ENCODE measurements at places on chromosomes 6 and 20.

DNA sequence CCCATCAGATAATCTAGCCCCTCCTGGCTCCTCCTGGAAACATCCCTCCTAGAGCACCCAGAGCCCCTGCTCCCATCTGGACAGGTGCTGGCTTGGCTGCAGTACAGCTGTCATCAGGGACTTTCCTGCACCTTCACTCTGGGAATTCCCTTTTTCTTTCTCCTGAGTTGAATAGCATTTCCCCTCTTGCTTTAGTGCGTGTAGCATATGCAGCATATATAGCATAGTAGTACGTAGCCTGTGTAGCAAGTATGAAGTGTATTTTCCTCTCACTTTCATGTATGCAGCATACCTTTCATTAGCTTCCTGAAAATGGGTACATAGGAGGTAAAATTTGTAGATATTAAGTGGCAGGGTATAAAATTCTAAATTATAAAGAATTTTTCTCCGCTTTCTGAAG is 352.9 kb downstream of the ESR1 start:
- DNase-seq = no peak

DNA sequence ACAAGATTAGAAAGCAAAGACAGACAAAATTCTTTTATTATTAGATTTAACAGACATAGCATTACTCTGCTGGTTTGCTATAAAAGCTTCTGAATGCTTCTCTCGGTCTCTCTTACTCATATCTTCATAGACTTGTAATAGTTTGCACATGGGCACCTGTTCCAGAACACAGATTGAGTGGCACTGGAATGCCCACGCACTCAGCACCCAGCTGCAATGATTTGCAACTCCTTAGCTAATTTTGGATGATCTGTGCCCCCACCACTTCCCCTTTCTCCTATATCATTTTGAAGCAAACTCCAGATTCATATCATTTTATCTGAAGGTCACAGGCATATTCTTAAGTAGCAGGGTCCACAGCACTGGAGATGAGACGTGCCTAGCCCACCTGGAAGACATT is 148.8 kb downstream of the CFAP61 start:
- no peak for DNase-seq

GRCh38 chr6:142822383-142822782 is 122.6 kb downstream of the HIVEP2 start:
- DNase-seq = no peak

- no peak for DNase-seq
These were observed 203.4 kb upstream of the KCNQ5 start for GRCh38 chr6:72418495-72418894.

DNA sequence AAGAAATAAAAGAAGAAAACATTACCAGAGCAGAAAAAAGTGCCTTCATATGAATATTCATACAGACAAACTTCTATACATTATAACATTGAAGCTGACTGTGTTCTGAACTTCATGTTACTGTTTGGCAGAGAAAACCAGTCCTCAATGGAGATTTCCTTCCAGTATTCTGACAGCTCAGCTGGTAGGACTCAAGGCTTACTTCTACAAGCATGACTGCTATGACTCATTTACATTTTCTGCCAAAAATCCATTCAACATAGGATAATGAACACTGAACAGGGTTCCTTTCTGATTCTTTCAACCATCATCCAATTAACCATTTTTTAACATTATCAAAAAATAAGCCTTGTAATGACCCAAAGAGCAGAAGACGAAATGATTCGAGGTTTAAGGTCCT is 25.4 kb downstream of the COL9A1 start:
- no peak for DNase-seq

All from NCI-H1048 (cell line).